ENCODE measurements at places on chromosomes 4 and X.

DNA sequence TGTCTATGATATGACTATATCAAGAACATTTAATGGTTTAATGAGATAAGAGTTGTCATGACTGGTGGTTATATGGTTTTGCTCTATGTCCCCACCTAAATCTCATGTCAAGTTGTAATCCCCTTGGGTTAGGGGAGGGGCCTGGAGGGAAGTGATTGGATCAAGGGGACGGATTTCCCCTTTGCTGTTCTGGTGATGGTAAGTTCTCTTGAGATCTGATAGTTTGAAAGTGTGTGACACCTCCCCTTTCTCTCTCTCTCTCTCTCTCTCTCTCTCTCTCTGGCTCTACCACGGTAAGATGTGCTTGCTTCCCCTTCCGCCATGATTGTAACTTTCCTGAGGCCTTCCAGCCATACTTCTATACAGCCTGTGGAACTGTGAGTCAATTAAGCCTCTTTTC, 803.4 kb downstream of the TRIML1 start:
- DNase-seq = no peak

DNA sequence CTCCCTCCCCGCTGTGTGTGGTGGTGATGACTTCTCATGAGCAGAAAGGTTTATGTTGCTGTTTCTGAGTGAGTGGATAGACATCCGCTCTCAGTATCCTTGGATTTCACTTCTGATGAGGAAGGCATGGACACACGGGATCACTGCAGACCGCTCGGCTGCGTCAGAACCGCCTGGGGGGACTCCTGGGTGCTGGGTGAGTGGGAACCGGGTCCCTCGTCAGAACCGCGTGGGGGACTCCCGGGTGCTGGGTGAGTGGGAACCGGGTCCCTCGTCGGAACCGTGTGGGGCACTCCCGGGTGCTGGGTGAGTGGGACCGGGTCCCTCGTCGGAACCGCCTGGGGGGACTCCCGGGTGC, 9.0 kb downstream of the CTBP1 start:
- DNase-seq = no peak

DNA sequence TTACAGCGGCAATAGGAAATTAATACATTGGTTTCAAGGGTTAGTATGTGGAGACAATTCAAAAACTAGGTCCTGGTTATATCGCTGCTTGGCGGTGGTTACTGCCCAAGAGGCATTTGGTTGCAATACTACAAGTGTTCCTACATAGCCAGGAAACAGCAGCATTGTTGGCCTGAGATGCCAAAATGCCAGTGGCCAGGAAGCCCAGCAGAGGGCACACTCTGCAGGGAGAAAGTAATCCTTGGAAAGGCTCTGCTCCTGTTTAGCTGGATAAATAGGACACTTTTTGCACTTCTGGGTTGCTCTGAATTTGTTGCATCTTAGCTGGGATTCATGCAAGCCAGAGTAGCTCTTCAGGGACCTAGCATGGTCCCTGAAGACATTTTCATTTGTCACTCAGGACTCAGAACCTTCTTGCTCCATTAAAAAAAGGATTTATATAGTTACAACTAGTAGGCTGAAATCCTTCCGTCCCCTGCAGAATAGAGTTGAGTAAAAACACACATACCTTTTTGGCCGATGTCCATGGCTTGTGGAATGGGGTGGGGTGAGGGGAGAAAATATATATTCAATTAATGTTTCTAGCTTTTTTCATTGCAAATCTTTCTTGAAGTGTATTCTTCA, 8.1 kb upstream of the GPR119 start:
- DNase-seq = peak; percentile 27

GRCh38 chr4:147096667-147097604, 151.3 kb upstream of the TTC29 start:
- no peak for DNase-seq

- DNase-seq = no peak
Observed at GRCh38 chrX:30635630-30636029, 17.6 kb upstream of the GK start.

DNA sequence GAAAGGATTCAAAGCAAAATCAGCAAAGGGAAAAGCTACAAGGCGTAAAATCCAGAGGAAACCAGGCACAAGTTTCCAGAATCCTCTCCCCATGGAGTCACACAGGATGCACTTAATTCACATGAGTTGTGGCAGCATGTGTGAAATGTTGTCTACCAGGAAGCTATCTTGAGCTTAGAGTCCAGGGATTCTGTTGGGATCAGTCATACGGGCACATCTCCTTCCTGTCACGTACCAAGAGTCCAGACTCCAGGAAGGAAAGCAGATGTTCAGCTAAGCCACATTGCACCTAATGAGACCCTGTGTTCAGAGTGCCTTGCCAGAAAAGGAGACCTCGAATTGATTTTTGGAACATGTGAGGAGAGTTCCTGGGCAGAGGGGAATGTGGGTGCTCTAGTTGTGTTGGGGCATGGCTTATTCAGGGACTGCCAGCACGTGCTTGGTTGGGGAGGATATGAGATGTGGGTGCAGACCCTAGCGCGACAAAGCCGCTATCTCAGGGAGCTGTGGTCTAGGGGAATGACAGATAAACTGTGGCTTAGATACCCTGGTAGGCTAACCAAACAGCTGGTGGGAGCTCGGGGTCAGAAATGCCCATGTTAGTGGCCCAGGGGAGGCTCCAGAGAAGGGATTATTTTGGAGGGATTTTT, 70.0 kb downstream of the EVC start:
- DNase-seq = no peak

GRCh38 chrX:45385757-45386156, 185.1 kb upstream of the DIPK2B start:
- DNase-seq = no peak

DNA sequence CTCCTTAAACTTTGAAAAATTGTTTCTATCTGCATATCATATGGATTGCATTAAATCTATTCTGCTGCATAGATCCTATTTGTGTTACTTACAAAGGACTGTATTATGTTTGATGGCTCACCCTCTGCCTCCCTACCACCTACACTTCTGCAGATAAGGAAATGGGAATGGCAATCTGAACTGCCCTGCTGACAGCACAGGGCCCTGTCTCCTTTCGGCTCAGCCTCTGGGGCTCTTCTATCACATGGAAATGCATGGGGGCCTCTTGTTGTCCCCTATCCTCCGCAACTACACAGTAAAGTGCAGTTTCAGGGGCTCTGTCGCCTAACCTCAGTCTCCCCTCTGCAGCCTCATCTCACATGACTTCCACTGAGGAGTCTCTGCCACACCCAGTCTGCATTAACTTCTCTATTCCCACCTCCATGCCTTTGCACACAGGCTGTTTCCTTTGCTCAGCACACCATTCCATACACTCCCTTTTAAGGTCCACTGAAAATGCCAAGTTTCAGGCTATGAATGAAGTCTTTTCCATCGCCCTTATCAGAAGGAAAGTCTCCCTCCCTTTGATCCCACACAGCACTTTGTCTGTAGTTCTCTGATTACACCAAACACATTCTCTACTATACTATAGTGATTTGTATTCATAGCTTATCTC, 12.5 kb downstream of the RELL1 start:
- DNase-seq = no peak

DNA sequence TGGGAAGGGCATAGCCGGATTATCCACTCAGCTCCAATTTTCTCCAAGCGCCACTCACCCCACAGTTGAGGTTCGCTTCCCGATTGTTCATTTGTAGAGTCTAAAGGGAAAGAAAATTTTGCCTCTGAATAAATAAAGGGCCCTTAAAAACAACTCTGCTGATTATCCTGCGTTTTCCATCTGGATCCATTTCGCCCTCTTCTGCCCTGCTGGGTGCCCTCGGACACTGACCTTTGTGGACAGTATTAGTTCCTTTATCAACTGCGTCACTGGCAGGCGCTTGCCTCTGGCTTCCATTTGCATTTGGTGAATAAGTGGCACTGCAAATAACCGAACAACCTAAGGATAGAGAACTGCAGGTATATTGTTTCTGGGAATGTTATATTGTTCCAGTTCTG, 10.1 kb downstream of the GSX2 start:
- DNase-seq = no peak

DNA sequence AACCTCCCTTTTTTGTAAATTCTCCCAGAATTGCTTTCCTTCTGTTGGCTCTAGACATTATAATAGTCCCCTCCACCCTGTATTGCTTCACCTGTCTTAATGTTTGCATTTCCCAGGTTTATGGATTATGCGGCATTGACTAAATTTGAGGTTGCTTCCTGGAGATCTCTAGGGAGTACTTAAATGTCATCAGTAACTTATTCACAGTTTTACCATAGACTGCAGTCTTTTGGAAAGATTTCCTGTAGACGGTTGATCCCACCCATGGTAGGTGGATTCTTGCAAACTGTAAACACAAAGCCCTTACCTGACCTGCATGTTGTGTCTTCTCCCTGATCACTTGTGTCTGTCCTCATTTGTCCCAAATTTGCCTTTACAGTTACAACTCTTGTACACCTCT, 6.2 kb upstream of the NOX1 start:
- no peak for DNase-seq

DNA sequence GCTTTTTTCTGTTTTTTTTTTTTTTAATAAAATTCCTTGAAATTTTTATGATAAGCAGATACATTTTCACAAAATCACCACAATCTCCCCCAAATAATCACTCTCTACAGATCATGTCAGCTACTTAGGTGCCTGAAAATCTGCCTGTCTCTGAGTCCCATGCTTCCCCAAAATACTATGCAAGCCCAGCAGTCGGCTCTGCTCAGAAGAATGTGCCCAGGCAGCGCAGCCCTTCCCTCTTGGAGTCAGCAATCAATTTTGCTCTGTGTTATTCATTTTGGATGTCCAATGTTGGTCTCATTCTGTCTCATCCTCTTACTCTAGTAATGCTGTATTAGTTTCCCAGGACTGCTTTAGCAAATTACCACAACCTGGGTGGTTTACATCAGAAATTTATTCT, 24.9 kb upstream of the C1QTNF7 start:
- DNase-seq = no peak

GRCh38 chr4:109155682-109156283, 146.7 kb downstream of the COL25A1 start:
- no peak for DNase-seq

- DNase-seq = peak; percentile 33
Observed at GRCh38 chr4:102625232-102625930, 124.2 kb downstream of the NFKB1 start.

DNA sequence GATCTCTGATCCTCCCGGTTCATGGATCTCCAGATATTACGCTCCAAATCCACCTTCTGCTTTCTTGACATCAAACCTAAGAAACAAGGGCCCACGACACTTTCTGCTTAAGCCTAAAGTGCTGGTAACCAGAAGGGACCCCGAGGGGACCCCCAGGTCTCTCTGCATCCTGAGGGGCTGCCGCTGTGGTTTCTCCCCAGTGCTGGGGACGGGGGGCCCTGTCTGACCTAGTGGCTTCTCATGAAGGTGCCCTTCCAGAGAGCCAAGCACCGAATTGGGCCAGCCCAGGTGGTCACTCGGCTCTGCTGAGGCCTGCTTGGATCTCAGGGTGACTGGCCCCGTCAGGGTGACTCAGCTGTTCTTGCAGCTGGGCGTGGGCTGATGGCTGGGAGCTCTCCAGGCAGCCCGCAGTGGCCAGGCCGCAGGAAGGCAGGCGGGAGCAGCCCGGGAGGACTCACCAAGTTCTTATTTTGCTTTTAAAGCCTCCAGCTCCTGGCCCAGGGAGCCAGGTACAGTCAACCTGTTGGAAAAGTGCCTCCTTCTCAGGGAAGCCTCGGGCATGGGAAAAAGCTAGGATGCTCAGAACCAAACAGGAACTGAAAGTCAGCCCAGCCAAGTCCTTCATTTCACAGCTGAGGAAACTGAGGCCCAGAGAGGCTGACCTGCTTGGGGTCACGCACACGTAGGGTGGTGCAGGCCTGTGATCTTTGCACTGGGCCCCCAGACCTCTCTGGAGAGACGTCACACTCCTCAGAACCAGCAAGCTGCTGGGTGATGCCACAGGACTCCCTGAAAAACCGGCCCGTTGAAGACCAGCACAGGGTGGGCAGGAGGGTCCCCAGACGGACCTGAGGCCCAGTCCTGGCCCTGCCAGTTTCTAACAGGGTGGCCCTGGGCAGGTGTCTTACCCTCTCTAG, 16.7 kb downstream of the BLOC1S4 start:
- DNase-seq = peak; percentile 68

GRCh38 chr4:85595796-85596559, 121.0 kb downstream of the ARHGAP24 start:
- DNase-seq = no peak

DNA sequence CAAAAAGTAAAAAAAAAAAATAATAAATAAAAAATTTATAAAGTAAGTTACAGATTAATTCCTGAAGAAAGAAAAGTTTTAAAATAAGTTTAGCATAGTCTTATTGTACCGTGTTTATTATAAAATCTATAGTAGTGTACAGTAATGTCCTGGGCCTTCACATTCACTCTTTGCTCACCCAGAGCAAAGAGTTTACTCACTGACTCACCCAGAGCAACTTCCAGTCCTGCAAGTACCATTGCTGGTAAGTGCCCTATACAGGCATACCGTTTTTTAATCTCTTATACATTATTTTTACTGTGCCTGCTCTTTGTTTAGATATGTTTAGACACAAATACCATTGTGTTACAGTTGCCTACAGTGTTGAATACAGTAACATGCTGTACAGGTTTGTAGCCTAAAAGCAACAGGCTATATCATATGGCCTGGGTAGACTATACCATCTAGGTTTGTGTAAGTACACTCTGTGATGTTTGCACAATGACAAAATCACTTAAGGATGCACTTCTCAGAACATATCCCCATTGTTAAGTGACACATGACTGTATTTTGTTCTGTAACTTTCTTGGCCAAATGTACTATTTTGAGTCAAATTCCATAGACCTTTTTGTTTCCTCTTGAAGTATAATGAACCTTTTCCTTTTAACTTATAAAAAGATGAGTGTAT, 199.0 kb upstream of the NUDT6 start:
- no peak for DNase-seq

GRCh38 chr4:188117631-188118324, 8.4 kb upstream of the TRIML2 start:
- no peak for DNase-seq
